ENCODE measurements at places on chromosomes 11 and 22.

DNA sequence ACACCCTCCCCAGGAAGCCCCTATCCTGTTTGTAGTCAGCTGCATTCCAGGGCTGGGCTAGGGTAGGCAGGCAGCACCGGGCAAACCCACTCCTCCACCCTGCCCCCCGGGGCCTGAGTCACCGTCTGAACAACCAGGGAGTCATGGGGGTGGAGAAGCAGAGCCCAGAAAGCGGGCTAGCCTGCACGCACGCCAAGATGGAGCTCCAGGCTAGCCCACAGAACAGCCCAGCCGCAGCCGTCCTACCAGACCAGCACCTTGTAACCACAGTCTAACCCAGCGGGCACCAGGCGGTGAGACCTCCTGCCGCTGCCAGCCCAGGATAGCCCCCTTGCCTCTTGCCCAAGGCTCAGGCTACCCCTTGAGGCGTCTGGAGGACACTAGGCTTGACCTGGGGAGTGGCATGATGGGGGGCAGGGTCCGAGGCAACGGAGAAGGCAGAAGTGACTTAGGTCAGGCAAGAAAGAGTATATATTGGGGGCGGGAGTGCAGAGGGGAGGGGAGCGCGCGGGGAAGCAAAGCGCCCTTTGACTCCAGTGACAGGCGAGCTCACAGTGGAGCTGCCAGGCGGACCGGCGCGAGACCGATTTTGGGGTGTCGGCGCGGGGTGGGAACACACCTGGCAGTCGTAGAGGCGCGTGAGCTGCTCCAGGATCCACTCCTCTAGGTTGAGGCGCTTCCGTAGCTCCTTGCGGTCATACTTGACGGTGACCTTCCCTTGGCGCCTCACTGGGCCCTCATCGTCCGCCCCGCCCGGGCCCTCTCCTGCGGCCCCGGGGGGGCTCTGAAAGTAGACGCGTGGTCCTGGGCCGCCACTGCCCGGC is 734 bp downstream of the PPP1R14B start:
- peak; percentile 36 for DNase-seq

GRCh38 chr22:46078241-46079092 is 71.9 kb upstream of the PPARA start:
- no peak for DNase-seq

- no peak for DNase-seq
These were observed 17.9 kb downstream of the DNAL4 start for GRCh38 chr22:38776086-38776485.

GRCh38 chr11:34458525-34458924 is 19.8 kb downstream of the CAT start:
- DNase-seq, result no peak

- DNase-seq, result no peak
These were observed 602.6 kb upstream of the API5 start for GRCh38 chr11:42709216-42709615.

- DNase-seq, result no peak
These were observed 35.6 kb downstream of the MYH9 start for GRCh38 chr22:36351921-36352802.

- no peak for DNase-seq
These were observed 87.4 kb upstream of the SLC6A5 start for GRCh38 chr11:20511982-20512381.

- DNase-seq, result no peak
These were observed 30.0 kb upstream of the RAB39A start for GRCh38 chr11:107898270-107898669.

GRCh38 chr11:43871051-43871450 is 9.6 kb upstream of the ALKBH3 start:
- DNase-seq, result no peak

DNA sequence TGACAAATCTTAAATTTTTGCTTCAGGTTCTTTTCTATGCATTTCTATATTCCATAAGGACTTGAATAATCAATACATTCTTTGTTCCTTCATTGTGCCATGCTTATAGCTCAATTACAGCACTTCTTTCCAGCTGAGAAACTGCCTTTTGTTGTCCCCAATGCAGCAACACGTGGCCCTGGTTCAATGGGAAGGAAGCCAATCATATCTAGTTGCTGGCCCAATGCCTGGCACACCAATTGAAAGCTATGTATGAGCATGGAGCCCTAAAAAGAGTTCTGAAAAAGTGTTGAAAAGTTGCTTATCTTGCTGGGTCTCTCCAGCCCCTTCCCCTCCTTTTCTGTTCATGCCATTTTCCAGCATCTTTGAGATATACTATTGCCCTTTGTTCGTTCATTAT is 448.0 kb upstream of the FAT3 start:
- no peak for DNase-seq

DNA sequence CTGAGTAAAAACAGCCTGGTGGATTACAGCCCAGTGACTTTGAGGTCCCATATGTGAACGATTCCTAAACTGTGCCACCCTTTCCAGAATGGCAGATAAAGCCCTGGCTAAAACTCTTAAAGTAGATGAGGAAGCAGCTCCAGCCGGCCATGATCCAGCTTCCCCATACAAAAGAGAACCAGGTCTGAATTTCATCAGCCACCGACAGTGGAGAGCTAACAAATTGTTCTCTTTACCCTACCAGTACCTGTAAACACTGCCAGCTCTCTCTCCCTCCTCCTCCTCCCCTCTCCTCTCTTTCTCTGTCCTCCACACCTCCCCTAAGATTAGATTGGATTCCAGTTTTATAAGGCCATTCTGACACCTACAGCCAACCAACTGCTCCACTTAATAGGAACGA is 176.9 kb downstream of the DSCAML1 start:
- DNase-seq, result no peak

GRCh38 chr22:44462246-44463010 is 35.6 kb downstream of the RTL6 start:
- no peak for DNase-seq

DNA sequence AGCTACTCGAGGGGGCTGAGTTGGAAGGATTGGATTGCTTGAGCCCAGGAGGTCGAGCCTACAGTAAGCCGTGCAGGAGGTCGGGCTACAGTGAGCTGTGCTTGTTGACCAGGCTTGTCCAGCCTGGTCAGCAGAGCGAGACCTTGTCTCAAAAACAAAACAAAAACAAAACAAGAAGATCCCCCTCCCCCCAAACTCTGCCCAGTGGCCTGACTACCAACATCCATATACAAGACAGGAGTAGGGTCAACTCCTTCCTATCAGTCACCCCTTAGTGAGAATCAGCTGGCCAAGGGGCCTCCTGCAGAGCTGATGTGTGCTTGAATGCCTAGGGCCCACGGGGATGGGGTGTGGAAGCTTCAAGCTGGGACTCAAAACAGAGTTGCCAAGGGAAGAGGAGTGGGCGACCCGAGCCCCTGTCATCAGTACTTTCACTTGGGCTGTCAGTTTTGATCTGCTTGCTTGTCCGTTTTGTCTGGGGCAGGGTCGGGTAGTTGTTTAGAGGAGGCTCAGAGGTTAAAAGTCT is 942 bp upstream of the TSPAN18 start:
- no peak for DNase-seq

GRCh38 chr22:26763633-26764361 is 106.4 kb downstream of the MIAT start:
- no peak for DNase-seq

GRCh38 chr11:95827696-95828095 is 37.4 kb downstream of the CEP57 start:
- no peak for DNase-seq

GRCh38 chr11:114257621-114258558 is 38.3 kb upstream of the NNMT start:
- no peak for DNase-seq

GRCh38 chr11:29495676-29496075 is 521.2 kb downstream of the KCNA4 start:
- DNase-seq, result no peak

GRCh38 chr11:56783448-56784041 is 35.0 kb upstream of the OR9G4 start:
- no peak for DNase-seq

DNA sequence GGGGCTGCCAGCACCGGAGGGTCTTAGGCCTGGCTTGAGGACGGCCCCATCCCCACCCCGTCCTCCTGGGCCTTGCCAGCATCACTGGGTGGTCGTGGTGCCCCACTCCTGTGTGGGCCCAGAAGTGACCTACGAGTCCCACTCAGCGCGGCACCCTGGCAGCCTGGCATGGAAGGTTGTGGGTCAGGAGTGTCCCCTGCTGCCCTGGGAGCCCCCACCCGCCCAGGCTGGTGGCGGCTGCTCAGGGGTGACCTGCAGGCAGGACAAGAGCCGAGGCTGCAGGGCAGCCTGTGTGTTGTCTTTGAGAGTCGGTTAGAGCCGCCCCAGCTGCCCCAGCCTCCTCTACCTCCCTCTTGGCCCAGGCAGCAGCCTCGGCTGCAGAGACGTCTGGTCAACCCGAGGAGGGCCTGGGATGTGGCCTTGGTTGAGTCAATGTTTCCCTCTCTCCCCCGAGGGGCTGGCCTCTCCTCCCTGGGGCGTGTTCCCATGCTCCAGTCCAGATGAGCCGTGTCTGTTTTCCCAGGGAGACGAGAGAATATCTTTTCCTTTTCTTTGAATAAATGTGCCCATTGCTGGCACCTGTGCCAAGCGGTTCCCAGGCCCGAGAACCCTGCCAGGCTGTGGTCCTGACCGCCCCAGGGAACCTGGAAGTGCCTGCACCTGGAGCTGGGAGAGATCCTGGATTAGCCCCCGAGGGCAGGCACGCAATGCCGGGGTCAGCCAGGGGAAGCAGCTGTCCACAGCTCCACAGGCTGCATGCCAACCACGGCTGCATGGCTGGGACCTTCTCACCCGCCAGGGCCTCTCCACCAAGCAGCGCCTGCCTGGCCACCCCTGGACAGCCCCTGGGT is 35.7 kb upstream of the MUC5AC start:
- DNase-seq, result no peak

- no peak for DNase-seq
These were observed 13.4 kb downstream of the PITPNB start for GRCh38 chr22:27905653-27906052.

GRCh38 chr11:1039481-1040427 is 3.2 kb upstream of the MUC6 start:
- no peak for DNase-seq

- no peak for DNase-seq
These were observed 11.4 kb downstream of the GNB1L start for GRCh38 chr22:19843107-19843856.

DNA sequence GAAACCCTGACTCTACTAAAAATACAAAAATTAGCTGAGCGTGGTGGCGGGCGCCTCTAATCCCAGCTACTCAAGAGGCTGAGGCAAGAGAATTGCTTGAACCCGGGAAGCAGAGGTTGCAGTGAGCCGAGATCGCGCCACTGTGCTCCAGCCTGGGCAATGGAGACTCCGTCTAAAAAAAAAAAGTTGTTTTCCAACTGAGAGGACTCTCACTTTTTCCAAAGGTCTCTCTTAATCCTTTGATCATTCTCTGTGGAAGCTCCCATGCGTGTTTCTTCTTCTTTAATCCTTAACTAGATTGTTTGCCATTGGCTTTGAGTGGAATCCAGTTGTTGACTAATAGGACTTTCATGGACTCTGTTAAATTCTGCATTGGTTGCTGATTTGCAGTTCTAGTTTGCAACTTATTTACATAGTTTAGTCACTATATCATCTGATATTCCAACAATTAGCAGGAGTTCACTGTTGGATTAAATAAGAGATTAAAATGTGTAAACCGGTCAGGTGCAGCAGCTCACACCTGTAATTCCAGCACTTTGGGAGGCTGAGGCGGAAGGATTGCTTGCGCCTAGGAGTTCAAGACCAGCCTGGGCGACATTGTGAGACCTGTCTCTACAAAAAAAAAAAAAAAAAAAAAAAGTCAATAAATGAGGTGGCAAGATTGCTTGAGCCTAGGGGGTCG is 79.7 kb downstream of the C22orf31 start:
- DNase-seq, result no peak

DNA sequence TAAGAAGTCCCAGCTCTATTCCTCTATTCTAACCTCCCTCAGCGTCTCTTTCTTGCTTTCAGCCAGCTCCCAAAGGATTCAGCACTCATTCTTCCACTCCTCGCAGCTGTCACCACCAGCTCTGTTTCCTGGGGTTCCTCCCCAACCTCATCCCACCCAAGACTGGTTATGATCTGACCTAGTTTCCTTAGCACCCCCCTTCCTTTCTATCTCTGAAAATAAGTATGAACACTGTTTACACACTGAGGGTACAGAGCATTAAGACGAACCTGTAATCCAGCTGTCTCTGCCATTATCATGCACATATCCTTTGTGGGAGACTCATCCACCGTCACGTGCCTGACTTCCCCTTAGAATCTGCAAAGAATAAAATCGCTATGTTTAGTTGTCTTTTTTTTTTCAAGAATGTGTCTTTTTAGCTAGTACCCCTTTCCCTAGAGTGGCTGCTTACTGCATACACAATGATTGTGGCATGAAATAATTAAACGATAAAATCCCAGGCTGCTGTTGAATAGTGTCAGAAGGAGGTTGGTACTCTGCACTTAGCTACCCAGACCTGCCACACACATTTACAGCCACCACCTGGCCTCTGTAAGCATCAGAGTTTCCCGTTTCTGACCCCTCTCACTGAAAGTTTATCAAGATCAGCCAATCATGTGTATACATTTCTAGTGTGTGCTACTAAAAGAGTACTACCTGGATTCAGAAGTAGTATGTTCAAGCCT is 26.9 kb upstream of the CSTF3 start:
- no peak for DNase-seq

- no peak for DNase-seq
These were observed 227.0 kb downstream of the ADAMTS15 start for GRCh38 chr11:130675371-130675821.

GRCh38 chr22:26974914-26975803 is 317.8 kb downstream of the MIAT start:
- no peak for DNase-seq

GRCh38 chr22:22168190-22168940 is 76.2 kb upstream of the VPREB1 start:
- DNase-seq, result no peak

- no peak for DNase-seq
These were observed 87.8 kb upstream of the CLNS1A start for GRCh38 chr11:77725433-77725832.

DNA sequence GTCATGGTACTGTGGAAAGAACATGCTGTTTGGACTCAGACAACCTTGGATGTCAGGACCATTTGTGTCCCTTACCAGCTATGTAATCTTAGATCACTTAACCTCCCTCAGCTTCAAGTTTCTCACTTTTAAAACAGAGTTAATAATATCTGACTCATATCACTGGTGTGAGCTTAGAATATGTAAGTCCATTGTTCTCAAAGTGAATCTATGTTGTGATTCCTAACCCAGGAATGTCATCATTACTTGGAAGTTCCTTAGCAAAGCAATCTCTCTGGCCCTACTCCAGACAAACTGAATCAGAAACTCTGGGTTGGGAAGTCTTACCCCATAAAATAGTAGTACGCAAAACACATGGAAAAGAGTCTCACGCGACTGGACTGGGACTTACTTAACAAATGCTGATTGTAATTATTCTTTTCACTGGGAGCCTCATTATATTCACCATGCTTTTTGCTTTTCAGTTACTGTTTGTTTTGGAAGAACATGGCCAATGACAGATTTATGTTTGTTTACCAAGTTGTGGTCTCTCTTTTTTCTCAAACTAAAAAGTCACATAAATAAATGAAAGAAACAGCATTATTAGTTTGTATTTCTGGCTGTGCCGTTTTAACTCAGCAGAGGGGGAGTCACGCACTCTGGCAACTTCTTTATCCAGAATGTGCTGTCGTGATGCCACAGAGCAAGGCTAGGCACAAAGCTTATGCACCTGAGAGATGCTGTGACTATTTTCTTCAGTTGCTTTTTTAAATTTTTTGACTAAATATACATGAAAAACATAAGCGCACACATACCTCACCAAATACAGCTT is 217.7 kb upstream of the CTSC start:
- no peak for DNase-seq

Data from activated naive CD4-positive, alpha-beta T cell (primary cell).